ENCODE measurements at places on chromosomes 16 and 17.
A peak's percentile ranks its signal among the peaks of the same experiment; 100 is the strongest.

DNA sequence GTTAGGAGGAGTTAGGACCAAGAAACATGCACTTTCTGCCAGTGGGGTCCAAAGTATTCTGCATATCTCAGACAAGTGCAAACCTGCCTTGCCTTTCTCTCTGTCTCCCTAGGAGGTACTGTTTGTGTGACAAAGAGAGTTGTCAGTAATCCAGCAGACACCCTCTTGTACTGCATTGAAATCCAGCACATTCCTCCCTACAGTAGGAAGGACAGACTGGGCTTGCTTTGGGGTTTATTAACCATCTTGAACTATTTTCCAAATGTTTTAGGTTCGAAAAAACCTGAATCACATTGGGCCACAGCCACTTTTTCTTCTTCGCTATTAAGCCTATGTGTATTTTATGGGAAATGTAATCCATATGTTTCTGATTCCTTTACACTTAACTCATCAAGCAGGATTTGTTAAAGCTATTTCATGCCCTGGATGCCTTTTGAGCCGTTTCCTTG, 204.2 kb upstream of the KCNJ16 start:
- peak; percentile 92 for DNase-seq

- DNase-seq = peak; percentile 33
Measured at GRCh38 chr17:66345264-66345663, 42.9 kb downstream of the PRKCA start.

DNA sequence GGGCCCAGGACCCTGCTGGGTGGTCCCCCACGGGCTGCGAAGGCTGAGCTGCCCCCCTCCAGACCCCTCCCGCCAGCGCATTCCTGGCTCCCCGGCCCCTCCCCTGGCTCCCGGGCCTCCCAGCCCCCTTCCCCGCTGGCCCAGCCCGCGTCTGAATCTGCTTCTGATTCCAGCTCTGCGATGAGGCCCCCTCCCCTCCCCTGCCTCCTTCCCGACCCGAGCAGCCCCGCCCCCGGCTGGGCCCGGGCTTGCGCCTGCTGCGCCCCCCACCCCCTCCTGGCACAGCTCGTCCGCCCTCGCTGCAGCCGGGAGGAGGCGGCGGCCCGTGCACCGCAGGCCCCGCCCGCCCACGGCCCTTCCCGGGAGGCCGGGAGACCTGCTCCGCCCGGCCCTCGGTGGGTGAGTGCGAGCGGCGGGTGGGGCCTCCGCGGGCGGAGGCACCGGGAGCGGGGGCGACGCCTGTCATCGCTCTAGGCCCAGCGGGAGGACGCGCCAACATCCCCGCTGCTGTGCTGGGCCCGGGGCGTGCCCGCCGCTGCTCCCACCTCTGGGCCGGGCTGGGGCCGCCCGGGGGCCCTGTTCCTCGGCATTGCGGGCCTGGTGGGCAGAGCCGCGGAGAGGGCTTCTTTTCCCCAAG, at the start of gene NTN3:
NTN3 (plus strand) TSS at position 282 of the 637 bp plus-strand sequence. CDS start 405 bp downstream, outside the sequence.
- DNase-seq = no peak

DNA sequence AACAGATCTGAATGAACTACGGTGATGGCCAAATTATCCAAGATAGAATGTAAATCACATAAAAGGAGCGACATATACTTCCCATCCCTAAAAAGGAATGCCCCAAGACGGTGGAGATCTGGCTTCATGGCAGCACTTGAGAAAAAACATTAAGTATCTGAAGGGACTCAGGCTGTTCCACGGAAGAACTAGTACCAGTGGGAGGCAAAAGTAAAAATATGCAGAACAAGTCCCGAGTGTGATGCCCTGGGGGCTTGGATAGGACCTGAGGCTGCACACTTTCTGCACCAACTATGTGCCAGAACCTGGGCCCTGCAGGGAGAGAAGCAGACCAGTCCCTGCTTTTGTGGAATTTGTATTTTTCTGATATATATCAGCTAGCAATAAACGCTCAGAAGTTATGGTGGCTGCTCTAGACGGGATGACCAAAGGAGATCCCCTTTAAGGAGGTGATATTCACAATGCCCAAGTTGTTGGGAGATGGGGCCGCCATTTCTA, 539 bp upstream of the CKLF start:
- DNase-seq = no peak

- DNase-seq = peak; percentile 13
Measured at GRCh38 chr17:78142119-78142861, 3.9 kb upstream of the C17orf99 start.

DNA sequence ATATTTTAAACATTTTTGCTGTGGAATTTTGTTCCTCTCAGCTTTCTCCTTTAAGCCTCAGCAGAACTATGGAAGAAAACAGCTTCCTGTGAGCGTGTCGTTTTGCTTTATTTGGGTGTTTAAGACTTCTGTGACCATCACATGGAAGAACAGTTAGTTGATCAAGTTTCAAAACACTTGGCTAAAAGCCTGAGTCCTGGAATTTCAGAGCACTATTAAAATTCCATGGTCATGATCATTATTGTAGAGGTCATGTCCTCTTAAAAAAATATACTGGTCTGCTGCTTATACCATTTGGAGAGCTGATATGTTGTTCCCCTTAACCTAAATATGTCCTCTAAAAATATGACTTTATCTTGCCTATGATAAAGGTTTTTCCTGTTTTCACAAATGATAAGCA, 12.6 kb upstream of the CDR2 start:
- DNase-seq = peak; percentile 94

GRCh38 chr17:700504-701094, 14.0 kb downstream of the VPS53 start:
- peak; percentile 40 for DNase-seq

GRCh38 chr16:82585675-82586074, 41.1 kb upstream of the CDH13 start:
- peak; percentile 74 for DNase-seq

DNA sequence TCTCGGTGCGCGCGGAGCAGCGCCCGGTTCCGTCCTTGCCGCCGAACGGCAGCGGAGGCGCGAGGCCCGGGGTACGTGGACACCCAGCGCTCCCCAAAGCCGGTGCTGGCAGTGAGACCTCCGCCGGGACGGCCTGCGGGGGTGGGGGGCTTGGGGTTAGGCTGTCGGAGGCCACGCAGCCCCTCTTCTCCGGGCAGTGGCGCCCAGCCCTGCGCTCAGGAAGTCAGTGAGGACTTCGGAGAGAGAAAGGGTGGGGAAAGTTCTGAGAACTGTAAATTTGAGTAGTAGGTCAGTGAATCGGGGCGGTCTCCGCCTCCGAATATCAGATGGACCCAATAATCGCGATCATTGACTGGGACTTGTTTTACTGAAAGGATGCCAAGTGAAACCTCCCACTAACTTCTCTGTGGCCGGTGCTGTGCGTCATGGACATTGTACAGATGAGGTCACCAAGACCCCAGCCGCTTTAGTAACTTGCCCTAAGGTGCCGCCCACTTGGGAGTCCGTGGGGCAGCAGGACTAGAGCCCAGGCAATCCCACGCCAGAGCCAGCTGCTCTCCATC, 468 bp downstream of the IL4R start:
- DNase-seq = peak; percentile 87

DNA sequence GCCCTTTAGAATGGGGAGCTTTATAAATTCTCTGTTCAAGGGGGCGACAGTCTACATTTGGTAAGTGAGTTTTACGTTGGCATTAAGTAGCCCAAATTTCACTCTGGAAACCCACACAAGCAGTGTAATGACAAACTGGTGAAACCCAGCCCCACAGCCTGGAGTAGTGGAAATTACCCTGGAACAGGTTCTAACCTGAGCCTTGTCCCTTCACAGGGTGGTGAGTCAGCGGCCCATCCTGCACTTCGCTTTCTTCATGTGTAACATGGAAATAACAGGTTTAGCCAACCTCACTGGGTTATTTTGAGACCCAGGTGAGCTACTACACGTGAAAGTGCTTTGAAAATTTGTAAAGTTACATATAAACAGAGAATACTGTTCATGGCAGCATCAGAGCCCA, 3.5 kb upstream of the TLCD3A start:
- no peak for DNase-seq

DNA sequence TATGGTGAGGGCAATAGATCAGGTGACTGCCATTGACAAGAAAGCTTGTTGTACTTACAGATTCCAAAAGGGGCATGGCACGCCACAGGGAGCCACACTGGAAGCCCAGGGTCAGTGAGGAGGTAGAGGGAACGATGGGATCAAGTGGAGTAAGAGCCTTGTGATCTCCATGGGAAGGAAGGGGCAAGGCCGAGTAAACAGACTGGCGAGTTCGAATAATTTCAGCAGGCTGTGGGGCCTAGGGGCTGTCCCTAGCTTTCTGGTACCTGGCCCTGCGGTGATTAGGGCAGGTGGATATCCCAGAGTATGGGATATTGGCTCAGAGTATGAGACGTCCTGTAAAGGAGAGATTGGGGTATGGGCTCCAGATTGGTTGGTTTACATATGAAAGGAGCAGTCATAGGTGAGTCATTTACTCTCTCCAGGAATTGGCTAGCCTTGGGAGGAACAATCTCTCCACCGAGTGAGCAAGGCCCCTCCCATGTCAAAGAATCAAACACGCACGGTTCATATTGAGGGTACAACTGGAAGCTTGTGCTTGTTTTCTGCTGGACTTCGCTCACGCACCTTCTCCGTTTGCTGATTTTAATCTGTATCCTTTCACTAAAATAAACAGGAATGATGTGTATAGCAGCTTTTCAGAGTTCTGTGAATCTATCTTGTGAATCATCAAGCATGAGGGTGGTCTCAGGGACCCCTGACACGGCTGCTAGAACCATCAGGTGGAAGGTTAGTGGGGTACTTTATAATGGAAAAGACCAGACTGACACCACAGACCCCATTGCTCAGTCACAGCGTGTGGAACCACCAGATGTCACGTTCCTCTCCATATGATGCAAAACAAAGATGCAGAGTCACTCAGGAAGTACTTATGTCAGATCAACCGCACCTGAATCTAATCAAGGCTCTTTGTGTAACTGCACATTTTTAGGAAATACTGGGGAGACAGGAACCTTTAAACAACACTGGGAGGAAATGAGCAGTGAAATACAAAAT, 27.9 kb downstream of the GABARAPL2 start:
- peak; percentile 84 for DNase-seq

- DNase-seq = no peak
Measured at GRCh38 chr16:4556112-4556511, at the start of gene C16orf96. C16orf96 (plus strand) TSS chr16:4556340; CDS start chr16:4556490, 150 bp downstream.

Data from AG10803 (cell line).